ENCODE measurements at places on chromosomes 3 and 15.

DNA sequence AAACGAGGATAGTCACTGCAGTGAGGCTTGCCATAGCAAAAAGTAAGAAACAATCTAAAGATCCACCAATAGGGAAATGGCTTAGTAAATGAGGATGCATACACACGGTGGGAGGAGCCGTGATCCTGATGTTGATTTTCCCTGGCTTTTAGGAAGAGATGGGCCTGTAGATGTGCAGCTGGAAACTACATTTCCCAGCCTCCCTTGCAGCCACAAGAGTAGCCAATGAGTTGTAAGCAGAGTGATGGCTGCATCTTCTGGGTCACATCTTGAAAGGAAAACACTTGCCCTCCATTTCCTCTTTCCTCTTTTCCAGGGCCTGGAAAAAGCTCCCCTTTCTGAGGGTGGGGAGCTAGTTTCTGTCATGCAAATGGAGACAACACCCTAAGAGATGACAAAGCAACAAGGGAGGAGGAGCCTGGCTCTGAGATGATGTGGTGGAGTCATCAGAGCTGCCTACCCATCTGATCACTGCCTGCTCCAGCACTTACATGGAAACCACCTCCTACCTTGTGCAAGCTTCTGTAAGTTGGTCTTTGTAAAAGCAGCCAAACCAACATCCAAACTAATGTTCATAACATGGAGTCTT, 139.1 kb downstream of the TLE3 start:
- no peak for DNase-seq

DNA sequence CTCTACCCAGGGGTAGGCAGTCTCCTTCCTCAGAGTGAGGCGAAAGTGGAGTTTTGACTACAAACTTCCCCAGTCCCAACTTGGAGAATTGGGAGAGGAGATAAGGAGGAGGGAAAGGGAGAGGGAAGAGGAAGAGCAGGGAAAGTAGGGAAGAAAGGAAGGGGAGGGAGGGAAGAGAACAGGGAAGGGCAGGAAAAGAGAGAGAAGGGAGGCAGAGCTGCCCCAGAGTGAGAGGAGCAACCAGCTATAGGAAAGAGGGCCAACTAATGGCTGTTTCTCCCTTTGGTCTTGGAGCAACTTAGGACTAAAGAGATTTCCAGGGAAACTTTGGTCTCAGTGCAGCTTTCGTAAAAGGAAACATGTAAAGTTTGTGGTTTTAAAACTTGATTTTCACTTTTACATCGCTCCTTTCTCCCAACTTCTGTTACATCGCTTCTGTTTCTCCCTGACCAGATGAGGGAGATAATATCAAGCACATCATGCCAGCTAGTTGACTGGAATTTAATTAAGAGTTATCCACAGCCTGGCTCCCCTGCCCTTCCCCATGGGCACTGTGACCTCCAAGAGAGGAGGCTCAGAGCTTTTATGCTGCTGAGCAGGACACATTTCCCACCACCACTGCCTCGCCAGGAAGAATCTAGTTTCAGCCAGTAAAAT, 1.4 kb downstream of the CA12 start:
- no peak for DNase-seq

DNA sequence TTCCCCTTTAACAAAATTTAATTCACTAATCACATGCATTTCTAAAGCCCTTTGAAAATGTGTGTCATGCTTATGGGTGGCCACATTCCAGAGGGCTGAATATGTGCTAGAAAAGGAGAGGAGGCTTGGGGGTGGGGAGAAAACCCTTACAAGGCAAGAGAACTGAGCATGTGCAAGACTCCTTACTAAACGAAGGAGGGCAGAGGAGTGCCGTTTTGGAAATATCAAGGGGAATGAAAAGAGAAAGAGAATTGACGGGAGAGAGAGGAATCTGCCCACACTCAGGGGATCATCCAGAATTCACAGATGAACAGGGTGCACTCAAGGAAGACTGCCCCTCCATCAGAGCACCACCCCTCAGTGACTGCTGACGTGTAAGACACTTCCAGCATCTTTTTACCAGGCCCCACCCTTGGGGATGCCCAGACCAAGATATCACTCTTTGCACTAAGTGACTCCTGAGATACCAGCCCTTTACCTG, 37.9 kb upstream of the TSC22D2 start:
- DNase-seq, result no peak

GRCh38 chr3:70999730-71000129, 583.8 kb downstream of the FOXP1 start:
- no peak for DNase-seq
